Hematopoietic multipotent progenitor cell treated with erythropoietin and hydrocortisone succinate and interleukin-3 and kit ligand, for 17 days (in vitro differentiated cells): ENCODE measurements at places on chromosomes 3 and 15.

GRCh38 chr3:126439346-126439967, 36.2 kb downstream of the ZXDC start:
- DNase-seq = no peak

GRCh38 chr3:64191822-64192221, 33.4 kb downstream of the PRICKLE2 start:
- DNase-seq = no peak

- DNase-seq = no peak
Observed at GRCh38 chr3:171380711-171381425, 79.3 kb downstream of the TNIK start.

DNA sequence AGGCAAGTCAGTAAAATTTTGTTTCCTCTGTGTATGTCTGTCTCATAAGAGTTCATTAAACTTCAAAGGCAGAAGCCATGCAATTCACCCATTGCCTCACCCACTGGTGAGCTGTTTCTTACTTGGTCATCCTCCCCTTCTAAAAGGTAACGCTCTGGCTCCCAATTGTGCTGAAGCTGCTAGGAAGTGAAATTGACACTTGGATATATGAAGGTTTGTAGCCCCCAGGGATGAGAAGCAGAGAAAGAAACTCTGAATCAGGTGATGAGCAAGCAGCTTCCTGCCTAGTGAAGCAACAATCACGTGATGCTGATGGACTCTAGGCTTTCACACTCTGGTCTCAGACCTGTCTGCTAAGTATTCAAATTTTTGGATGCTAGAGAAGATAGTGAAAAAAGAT, 70.7 kb downstream of the CD200R1L start:
- no peak for DNase-seq

GRCh38 chr15:68560501-68561113, 18.2 kb upstream of the CORO2B start:
- no peak for DNase-seq

GRCh38 chr3:126446301-126446700, 29.4 kb downstream of the ZXDC start:
- no peak for DNase-seq

DNA sequence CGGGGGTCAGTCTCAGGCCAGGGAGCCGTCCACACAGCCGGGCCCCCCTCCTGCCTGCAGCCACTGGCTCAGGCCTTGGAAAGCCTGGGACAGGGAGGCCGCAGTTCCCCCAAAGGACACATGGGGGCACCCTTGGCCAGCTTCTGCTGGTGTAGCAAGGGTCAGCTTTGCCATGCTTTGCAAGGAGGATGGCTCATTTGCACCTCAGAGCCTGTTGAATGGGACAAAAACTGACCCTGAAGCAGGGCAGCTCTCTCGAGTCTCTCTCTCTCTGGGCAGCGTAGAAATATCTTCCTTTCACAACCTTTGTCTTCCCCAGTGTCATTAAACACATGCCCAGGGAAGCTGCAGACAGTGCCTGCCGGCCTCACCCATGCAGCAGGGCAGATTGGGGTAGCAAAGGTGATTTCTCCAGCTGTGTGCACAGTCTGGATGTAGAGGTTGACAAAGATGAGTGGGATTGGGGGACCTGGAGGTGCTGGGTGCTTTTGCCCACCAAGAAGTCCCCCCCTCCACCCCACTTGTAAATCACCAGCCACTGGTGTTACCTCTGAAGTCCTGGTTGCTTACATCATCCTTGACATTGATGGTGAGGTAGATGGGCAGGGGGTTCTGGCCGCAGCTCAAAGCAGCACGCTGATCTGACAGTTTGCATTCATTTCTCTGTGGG, 17.4 kb upstream of the EHD4 start:
- peak; percentile 57 for DNase-seq

DNA sequence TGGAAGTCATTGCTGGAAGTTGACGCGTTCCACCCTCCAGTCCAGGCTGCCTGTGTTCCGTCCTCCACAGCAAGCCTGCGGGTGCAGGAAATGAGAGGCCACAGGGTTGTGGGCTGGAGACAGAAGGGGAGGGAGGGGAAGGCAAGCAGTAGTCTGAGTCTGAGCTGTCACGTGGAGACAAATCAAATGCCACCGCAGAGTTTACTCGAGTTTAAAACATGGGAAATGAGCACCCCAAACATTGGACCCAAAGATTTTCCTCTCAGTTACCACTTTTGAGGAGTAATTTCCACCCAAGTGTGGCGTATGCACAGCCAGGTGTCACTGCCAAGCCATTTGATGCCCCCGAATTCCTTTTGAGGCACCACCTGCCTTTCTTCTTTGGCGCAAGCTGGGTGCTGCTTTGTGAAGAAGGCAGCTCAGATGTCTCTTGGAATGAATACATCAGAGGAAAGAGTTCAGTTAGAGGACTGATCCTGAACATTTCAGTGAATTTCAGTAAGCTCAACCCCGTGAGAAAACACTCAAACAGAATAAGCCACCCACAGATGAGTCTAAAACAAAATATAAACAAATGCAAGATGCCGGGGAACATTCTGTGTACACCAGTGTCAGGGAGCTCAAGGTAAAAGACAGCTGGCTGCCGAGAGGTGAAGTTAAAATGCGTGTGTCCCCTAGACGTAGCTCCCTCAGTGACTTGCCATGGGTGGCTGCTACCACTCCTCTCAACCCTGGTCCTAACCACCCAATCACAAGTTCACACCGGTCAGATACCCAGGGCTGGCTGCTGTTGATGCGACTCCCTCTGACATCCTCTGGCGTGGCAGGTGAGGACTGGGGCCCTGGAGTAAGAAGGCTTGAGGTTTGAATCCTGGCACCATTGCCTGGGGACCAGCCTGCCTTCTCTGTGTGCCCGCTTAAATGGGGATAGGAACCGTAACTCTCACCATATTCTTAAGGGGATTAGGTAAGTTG, 203.8 kb downstream of the UACA start:
- no peak for DNase-seq

- DNase-seq = no peak
Observed at GRCh38 chr15:62748196-62748595, 294.4 kb upstream of the TPM1 start.

GRCh38 chr15:44595656-44596510, 58.9 kb downstream of the EIF3J start:
- no peak for DNase-seq

- no peak for DNase-seq
Observed at GRCh38 chr3:185939721-185940120, 1.9 kb upstream of the TRA2B start.

GRCh38 chr15:37105889-37106288, 5.5 kb upstream of the MEIS2 start:
- no peak for DNase-seq

DNA sequence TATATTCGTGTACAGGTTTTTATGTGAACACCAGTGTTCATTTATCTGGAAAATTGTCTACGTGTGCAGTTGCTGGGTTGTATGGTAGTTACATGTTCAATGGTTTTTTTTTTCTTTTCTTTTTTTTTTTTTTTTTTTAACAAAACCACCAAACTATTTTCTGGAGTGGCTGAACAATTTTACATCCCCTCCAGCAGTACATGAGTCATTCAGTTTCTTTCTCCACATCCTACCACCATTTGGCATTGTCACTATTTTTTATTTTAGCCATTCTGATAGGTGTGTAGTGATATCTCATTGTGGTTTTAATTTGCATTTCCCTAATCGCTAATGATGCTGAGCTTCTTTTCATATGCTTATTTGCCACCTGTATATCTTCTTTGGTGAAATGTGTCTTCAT, 256.3 kb upstream of the EOMES start:
- no peak for DNase-seq

- DNase-seq = no peak
Observed at GRCh38 chr3:122937745-122938144, 89.8 kb downstream of the SEMA5B start.

DNA sequence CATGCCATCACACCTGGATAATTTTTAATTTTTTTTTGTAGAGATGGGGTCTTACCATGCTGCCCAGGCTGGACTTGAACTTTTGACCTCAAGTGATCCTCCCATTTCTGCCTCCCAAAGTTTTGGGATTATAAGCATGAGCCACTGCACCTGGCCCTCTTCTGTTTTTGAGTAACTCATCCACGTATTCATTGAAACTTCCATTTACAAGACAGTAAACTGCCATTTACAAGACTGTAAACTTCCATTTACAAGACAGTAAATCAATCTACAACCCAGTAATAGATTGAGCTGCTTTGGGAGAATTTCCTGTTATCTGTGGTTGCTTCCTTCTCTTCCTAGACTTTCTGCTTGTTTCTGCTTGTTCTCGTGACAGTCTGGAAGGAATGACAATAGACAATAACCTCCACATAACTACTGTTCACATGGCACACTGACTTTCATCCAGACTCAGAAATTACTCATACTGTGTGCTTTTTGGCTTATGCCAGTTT, 114.7 kb upstream of the CCNL1 start:
- DNase-seq = no peak

GRCh38 chr3:84967767-84968581, 9.2 kb downstream of the CADM2 start:
- DNase-seq = no peak

DNA sequence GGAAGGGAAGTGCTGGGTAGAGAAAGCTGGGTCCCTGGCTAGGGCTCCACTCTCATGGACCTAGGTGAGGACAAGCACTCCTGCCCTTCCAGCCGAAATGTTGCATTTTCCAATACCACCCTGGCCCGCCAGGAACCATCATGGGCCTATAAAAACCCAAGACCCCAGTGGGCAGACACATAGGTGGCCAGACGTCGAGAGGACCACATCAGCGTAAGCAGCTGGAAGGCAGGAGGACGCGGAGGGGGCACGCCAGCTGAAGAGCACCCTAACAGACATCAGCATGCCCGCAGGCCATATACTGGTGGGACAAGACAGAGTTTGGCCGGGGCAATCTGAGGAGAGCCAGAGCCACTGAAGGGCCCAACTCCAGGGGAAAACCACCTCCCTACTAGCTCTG, 98.3 kb downstream of the GBE1 start:
- DNase-seq = no peak

DNA sequence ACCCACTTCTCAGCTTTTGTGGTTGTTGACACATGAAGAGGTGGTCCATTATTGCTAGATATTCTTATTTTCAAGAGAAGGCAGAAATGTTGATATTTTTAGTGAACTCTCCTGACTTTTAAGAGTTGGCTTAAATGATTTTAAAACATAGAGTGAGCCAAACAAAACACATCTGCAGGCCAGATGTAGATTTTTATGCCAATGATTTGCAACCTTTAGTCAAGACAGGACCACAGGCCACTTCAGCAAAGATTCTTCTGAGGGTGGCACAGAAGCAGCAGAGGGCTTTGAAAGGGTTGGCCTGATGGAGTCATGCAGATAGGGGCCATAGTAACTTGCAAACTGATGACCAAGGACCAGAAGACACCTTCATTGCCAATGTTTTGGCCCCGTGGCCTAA, 276.5 kb upstream of the P2RY1 start:
- DNase-seq = no peak

DNA sequence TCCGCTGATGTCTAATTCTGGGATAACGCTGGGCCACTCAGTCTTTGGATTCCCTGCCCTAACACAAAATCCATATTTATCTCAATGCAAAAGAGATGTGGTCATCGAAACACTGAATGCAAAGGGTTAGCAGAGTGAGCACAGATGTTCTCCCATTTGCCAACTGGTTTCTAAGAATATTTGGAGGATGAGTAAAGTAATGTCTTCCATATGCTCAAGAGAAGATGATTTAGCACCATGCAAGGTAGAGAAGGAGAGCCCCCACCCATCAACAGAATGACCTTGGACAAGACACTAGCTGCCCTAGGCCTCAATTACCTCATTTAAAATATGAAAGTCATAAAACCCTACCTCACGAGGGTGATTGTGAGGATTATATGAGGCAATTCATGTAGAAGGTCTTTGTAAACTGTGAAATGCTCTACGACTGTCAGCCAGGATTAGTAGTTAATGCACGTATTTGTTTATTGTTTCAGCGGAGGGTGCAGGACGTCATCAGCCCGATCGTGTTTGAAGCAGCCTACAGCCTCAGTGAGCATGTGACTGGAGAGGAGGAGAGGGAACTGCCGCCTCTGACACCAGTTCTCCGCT, 232.9 kb upstream of the CTDSPL start:
- no peak for DNase-seq

DNA sequence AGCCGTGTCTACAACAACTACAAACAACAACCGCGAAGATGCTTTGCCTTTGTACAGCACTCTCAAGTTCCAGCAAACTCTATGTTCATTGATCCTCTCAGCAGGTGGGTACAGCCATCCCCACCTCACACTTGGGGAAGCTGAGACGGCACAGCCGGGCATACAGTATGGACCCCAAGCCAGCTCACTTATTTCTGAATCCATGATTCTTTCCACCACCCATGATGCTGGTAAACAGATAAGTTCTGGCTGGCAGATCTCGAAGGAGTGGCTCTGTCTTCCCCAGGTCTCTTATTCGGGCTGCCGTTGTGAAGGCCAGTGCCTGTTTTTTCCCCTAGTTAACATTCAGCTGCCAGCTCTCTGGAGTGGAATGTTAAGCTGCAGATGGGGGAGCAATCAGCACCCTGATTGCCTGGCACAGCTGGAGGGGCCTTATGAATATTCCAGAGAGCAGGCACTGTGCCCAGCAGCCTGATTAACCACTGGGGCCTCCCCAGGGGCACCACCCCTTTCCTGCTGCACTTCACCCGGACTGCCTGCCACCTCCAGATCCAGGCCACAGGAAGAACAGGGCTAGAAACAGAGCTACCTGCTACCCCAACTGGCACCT, 73.2 kb downstream of the CORO2B start:
- DNase-seq = no peak
